ENCODE measurements at places on chromosomes 7 and 10.

DNA sequence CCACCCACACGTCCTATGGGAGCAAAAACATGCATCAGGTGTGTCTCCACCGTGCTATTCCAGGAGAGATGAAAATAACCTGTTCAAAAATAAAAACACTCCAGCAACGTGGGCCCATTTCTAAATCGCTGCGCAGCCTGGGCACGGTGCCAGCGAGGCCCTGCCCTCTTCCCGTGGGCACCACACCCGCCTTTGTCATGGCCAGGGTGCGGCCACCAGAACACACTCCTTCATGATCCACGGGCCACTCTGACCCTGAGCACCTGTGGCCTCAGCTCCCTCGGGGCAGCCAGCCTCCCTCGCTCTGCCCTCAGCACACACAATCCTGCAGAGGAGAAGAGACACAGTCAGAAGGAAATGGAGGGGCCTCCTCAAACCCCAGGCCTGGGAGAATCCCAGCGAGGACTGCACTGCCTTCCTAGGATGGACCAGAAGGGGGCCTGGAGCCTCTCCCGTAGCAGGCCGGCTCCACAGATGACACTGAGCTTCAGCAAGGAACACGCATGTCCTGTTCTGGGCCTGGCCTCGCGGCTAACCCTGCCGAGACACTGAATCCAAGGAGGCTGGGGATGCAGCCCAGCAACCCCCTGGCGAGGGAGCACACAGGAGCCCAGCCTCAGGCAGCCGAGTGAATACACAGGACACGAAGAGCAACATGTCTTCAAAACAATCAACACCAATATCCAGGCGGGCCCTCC is 169.0 kb downstream of the MAD1L1 start:
- DNase-seq = no peak

- DNase-seq = no peak
Measured at GRCh38 chr7:52297128-52297527, 738.3 kb upstream of the POM121L12 start.

DNA sequence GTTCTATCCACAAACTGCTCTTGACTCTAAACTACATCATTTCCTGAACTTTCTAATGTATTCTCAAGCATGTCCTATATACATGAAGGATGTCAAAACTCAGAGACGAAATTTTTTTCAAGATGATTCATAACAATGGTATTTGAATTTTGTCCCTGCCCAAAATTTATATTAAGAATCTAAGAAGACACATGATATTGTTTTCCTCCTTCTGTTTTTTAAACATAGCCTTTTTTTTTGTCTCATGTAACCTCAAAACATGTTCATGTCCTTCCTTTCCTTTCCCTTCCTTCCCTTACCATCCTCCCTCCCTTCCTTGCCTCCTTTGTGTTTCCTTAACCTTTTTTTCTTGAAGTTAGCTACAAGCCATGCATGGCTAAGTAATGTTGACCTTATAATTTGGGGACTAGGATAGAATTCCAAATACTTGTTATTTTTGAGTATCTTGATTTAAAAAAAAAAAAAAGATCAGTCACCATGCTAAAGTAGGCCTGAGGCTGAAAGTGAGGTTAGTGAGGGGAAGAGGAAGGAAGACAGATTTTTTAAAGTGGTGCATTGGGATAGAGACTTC is 163.0 kb downstream of the SUGCT start:
- no peak for DNase-seq

DNA sequence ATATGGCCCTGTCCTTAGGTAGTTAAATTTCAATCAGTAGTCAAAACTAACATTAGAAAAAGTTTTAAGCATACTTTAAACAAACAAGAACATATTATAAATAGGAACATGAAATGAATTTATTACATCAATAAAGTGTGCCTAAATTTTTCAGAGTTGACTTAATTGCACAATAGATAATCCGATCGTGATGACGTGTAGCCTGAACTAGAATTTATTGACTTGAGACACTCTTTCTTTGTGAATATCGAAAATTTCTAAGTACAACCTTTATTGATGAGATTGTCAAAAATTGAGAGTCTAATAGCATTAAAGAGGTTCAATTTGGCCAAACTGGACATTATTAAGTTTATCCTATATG is 56.0 kb downstream of the CALD1 start:
- DNase-seq = no peak

GRCh38 chr7:26667514-26668133 is 196.8 kb downstream of the SKAP2 start:
- peak; percentile 69 for DNase-seq

GRCh38 chr10:16258291-16259040 is 178.3 kb upstream of the PTER start:
- no peak for DNase-seq
